ENCODE measurements at places on chromosomes 5 and 9. TPM values are rescaled to one million over a fixed set of nuclear protein-coding genes. Genes with fewer than 3 reads are reported as not detected.
A peak's percentile ranks its signal among the peaks of the same experiment; 100 is the strongest.

GRCh38 chr9:89418882-89419640 is 78.9 kb downstream of the SEMA4D start:
- no peak for DNase-seq

GRCh38 chr5:60141119-60141518 is 247.6 kb upstream of the PDE4D start:
- no peak for DNase-seq

DNA sequence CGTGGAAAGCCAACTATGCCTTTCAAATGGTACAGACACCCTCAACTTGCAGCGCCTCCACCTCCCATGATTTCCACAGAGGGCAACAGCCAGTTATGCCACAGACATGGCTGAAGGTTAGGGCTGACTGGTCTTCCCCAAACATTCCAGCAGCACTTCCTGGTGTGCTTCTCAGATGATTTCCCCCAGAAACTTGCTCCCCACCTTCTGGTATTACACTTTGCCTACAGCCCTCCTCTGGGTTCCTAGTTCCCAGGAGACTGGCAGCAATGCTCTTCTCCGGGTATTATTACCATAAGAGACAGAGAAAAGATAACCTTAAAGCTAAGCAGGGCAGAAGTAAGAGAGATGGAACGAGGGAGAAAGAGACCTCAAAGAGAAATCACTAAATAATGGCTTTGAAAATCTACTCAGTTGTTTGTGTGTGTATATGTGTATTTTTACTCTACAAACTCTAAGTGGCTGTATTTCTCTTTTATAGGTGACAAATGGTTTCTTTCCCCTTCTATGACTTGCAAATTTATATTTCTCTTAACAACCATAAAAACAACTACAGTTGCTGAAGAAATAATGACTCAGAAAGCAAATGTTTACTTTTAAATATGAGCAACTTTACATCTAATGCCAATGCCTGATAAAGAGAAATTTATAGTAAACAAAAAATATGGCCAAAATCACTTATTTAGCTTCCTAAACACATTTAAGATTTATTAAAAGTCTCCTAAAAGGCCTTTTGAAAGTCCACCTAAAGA is 133.8 kb downstream of the PDE4D start:
- DNase-seq, result peak; percentile 46

GRCh38 chr9:92774274-92774673 is 9.6 kb upstream of the BICD2 start:
- DNase-seq, result no peak

- DNase-seq, result no peak
Observed at GRCh38 chr5:107532169-107532878, 138.4 kb downstream of the EFNA5 start.

- no peak for DNase-seq
Observed at GRCh38 chr5:107592515-107592914, 78.2 kb downstream of the EFNA5 start.

- DNase-seq, result no peak
Observed at GRCh38 chr5:128572930-128573319, 34.9 kb upstream of the FBN2 start.

GRCh38 chr9:119092125-119092524 is 277.1 kb downstream of the BRINP1 start:
- DNase-seq, result no peak

DNA sequence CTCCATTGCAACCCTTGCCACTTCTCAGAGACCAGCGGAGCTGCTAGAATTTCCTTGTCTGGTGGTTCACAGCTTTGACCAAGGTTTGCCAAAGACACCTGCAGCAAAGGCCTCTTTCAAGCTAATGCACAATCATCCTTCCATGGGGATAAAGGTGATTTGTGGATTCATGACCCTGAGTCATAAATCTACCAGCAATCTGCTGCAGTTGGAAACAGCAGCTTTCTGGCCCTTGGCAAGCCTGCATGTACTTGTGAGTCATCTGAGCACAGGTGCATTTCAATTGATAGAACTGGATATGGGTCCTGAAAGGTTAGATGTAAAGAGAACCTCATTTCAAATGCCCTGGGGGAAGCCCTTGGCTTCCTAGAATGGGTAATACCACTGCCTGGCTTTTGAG is 21.6 kb upstream of the TCF7 start:
- DNase-seq, result peak; percentile 23

- DNase-seq, result peak; percentile 80
Observed at GRCh38 chr9:83544002-83544698, 5.9 kb upstream of the FRMD3 start.

DNA sequence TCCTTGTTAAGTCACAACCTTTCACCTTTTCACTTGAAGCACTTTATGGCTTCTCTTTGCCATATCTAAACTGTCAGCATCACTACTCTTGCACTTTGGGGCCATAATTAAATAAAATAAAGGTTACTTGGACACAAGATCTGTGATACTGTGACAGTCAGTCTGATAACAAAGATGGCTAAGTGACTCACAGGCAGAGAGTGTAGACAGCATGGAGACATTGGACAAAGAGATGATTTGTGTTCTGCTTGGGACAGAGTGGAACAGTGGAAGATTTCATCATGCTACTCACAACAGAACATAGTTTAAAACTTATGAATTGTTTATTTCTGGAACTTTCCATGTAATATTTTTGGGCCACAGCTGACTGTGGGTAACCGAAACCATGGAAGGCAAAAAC is 81.7 kb upstream of the SMC5 start:
- no peak for DNase-seq

DNA sequence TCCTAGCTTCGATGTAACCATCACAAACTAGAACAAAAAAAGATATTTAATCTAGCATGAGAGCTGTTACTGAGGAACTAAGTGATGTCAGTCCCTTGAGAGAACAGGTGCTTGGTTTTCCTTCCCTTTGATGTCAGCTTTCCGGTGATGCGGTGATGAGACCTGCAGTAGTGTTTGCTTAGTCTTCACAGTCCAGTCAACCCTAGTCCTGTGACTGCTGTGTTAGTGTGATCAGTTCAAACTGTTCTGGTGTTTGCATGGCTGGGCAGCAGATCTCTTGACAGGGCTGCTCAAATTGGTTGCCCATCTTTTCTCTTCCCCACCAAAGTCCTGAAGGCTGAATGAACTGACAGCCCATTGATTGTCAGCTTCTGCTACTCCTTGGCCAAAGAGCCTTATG is 608.6 kb upstream of the DAB2 start:
- no peak for DNase-seq

The TEK gene
- 119 TPM for total RNA-seq

The AGXT2 gene
- not detected for total RNA-seq

The UGT3A1 gene
- total RNA-seq, result not detected

The CDH9 gene
- total RNA-seq, result not detected

The SH3PXD2B gene
- 15.0 TPM for total RNA-seq

The ZNF879 gene
- total RNA-seq, result 4.4 TPM

The SLC6A3 gene
- not detected for total RNA-seq

The SRP19 gene
- 93.8 TPM for total RNA-seq

Measured in dermis blood vessel endothelial cell (primary cell).